ENCODE measurements at places on chromosomes 6 and 20. TPM values are rescaled to one million over a fixed set of nuclear protein-coding genes. Genes with fewer than 3 reads are reported as not detected.

Gene BPI
- not detected for total RNA-seq

GRCh38 chr6:17640477-17640917 lies 40.4 kb downstream of the FAM8A1 start:
- no peak overlapping the region for H3K27ac ChIP-seq
- no peak overlapping the region for H3K4me3 ChIP-seq
- DNase-seq: no peak

DNA sequence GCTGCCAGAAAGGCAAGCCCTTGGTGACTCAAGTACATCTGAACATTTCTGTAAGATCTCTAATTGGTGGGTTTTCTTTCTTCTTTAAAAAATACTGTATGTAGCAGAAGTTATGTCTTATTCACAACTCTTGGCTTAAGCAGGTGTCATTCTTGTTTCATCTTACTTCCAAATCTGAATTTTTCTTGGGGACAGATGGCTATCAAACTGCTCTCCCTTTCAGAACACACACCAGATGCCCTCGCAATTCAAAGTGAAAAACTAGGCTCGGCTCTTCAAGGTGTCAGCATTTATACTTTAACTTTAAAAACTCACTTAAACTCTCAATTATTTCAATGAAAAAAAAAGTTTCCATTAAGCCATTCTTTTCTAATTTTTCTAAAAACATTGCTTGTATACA lies 49.7 kb downstream of the PAK5 start:
- no peaks in the 10 kb centered on the region for H3K4me1 ChIP-seq
- no peak overlapping the region for H3K27ac ChIP-seq
- H3K36me3 ChIP-seq: no peaks in the 10 kb centered on the region
- H3K4me3 ChIP-seq: no peak overlapping the region
- DNase-seq: no peak

Gene PRKN
- 15.7 TPM for total RNA-seq

GRCh38 chr6:4693173-4693970 lies 82.8 kb upstream of the CDYL start:
- no peak overlapping the region for H3K27ac ChIP-seq
- no peaks in the 10 kb centered on the region for H3K4me1 ChIP-seq
- no peak for DNase-seq
- H3K27me3 ChIP-seq: no peaks in the 10 kb centered on the region

Gene SLC17A3
- not detected for total RNA-seq

DNA sequence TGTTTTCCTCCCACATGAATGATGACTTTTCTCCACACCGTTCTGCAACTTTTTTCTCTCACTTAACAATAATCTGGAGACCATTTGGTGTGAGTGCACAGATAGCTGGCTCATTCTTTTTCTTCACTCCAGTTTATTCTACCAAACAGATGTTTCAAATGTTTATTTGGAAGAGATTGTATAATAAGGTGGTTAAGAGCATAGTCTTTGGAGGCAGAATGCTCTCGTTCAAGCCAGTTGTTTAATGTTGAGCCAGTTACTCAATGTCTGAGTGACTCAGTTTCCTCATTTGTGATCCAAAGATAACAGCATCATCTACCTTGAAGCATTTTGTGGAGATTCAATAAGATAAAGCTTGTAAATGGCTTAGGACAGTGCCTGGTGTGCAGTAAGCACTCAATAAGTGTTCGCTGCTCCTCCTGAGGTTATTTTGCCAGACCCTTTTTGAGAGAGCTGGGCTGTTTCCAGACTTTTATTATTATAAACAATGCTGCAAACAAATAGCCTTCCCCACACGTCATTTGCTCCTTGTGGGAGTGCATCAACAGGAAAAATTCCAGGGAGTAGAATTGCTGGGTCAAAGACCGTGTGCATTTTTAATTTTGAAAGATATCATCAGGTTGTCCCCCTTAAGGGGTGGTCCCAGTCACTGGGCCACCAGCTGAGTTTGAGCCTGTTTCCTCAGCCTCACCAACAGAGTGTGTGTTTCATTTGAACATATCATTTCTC lies 70.6 kb downstream of the VEGFA start:
- H3K4me1 ChIP-seq: no peaks in the 10 kb centered on the region
- H3K27ac ChIP-seq: no peak overlapping the region
- no peak overlapping the region for H3K4me3 ChIP-seq

DNA sequence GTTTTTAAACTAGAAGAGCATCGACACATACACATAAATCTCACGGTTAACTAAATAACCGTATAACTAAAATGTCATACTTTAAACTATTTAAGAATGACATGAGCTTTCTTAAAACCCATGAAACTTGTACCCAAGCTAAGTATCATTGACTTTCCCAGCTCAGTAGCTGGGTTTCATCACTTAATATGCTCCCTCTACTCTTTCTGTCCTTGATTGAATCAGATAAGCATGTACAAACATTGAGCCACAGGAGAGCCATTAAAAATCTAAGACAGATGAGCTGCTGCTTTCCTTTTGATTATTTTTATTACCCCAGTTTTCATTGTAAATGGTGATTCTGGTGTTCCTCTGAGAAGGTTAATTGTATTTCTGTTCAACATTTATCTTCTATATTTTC lies 115.8 kb downstream of the FOXO3 start:
- H3K4me1 ChIP-seq: peaks cover 67% of the 10 kb centered on the region
- H3K36me3 ChIP-seq: no peaks in the 10 kb centered on the region
- no peak overlapping the region for H3K27ac ChIP-seq
- DNase-seq: no peak

DNA sequence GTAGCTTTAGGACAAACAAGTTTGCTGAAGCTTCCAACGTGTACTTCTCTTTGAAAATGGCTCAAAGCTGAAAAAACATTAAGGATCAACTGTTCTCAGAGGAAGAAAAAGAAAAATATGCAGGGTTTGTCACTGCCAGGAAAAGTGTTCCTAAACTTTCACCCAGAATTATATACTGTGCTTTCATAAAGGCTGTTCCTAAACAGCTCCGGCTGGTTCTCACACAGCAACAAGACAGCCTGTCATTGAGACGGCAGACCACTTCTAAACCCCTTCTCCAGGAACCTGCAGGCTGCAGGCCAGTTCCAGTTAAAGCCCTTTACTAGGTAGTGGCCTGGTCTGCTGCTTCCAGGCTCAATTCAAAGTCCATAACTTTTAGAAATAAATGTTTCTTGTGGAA lies 97.4 kb upstream of the SOX4 start:
- no peak overlapping the region for H3K27ac ChIP-seq
- H3K4me1 ChIP-seq: no peaks in the 10 kb centered on the region
- no peak for DNase-seq
- H3K36me3 ChIP-seq: no peaks in the 10 kb centered on the region
- H3K27me3 ChIP-seq: no peaks in the 10 kb centered on the region

DNA sequence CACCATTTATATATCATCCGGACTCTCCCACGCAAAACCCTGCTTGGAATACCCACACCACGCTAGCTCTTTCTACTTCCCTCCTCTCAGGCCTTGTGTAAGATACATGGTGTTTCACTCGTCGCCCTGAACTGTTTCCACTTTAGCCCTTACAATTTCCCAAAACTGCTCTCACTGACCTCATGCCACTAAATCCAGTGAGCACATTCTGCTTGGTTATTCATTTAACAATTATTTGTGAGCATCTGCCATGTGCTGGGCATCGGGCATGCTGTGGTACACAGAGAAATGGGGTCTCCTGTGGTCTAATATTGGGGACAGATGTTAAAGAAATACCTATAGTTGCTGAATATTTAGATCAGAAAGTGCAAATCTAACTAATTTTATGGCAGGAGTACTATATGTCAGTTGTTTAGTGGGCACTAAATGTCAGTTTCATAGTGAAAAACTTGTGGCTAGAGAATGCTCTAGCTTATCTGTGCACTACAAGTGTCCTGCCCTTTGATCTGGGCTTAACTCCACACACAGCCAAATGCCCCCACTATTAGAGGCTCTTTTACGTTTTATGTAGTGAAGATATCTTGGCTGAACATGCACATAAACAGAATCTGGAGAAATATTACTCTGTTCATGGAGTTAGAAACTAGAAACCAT lies 41.0 kb downstream of the PLEKHG1 start:
- peaks cover 12% of the 10 kb centered on the region for H3K4me1 ChIP-seq
- no peak for DNase-seq
- no peak overlapping the region for H3K27ac ChIP-seq
- no peaks in the 10 kb centered on the region for H3K27me3 ChIP-seq
- H3K36me3 ChIP-seq: no peaks in the 10 kb centered on the region

Gene TUBB1
- 0.19 TPM for total RNA-seq

- H3K4me1 ChIP-seq: peaks cover 39% of the 10 kb centered on the region
- H3K36me3 ChIP-seq: peaks cover 72% of the 10 kb centered on the region
- no peak overlapping the region for H3K4me3 ChIP-seq
- no peak for DNase-seq
- no peaks in the 10 kb centered on the region for H3K27me3 ChIP-seq
Measured at GRCh38 chr6:41934278-41935192, 7.1 kb downstream of the CCND3 start.

GRCh38 chr20:35903843-35904242 lies 50.5 kb downstream of the SCAND1 start:
- DNase-seq: no peak
- no peaks in the 10 kb centered on the region for H3K27me3 ChIP-seq
- H3K4me3 ChIP-seq: no peak overlapping the region
- H3K4me1 ChIP-seq: no peaks in the 10 kb centered on the region

GRCh38 chr6:19322691-19323485 lies 514.3 kb upstream of the ID4 start:
- no peaks in the 10 kb centered on the region for H3K27me3 ChIP-seq
- no peaks in the 10 kb centered on the region for H3K4me1 ChIP-seq
- no peak overlapping the region for H3K27ac ChIP-seq
- no peak for DNase-seq
- H3K36me3 ChIP-seq: no peaks in the 10 kb centered on the region
